ENCODE measurements at places on chromosomes 1 and 21. TPM values are rescaled to one million over a fixed set of nuclear protein-coding genes. Genes with fewer than 3 reads are reported as not detected.
A peak's percentile ranks its signal among the peaks of the same experiment; 100 is the strongest.

GRCh38 chr1:193694741-193695140 lies 508.3 kb upstream of the B3GALT2 start:
- DNase-seq: no peak

DNA sequence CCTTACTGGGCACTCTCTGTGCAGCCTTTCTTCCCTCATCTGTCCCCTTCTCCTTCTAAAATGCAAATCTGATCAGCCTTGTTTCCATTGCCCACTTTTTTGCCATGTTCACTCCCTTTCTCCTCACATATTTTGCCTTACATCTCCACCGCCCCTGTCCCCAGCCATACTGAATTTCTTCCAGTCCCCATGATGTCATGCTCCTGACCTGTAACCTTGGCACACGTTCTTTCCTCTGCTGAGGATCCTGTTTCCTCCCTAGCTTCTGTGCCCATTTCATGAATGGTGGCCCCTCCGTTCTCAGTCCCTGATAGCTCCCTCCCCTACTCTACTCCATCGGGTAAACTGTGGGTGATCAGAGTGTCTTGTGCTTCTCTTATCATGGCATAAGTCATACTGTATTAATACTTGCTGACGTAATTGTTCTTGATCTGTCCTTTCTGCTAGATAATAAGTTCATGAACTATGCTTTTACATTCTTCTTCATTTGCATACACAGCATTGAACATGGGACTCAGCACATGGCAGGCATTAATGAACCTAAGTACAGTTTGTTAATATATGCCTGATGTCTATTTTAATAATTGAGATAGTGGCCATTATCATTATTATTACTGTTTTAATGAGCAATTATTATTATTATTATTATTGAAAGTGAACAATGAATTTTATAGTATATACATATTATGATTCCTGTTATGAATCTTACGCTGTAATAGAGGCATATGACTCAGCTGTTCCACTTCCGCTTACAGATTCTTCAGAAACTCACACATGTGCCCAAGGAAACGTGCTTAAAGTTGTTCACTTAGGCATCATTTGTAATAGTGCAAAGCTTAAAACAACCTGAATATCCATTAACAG lies 28.5 kb downstream of the MAP3K21 start:
- peak; percentile 38 for DNase-seq

- DNase-seq: peak; percentile 31
These were observed 11.8 kb upstream of the STMN1 start for GRCh38 chr1:25917996-25918395.

DNA sequence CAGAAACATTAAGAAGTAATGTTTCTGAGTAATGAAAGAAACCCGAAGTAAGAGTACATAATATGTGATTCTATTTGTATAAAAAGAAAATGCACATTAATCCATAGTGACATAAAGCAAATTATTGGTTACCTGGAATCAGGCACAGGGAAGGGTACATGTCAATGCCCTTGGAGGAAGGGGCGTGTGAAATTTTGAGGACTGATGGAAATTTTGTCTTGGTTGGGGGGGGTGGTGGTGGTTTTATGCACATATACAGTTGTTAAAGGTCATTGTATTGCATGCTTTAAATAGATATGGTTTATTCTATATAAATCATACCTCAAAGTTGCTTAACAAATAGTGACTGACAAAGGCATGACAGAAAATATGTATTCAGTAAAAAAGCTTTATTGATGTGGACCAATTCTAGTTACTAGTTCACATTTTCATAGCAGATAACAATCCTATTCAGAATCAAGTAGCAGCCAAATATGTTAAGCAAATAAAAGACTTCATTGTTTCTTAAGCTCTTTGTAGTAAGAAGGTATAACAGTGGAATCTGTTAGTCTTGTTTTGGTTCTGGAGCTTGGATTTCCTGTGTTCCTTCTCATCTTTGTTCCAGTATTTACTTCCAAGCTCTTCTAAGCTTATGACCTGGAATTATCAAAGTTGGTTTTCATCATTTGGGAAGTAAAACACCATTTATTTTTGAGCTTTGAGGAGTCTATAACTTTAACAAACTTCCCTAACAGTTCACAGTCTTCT lies 15.1 kb downstream of the BACH1 start:
- no peak for DNase-seq

HTR6 gene
- total RNA-seq: not detected

FCER1G gene
- total RNA-seq: 1.3 TPM

GRCh38 chr1:183512450-183512849 lies 40.2 kb downstream of the SMG7 start:
- no peak for DNase-seq

CHI3L2 gene
- total RNA-seq: 8.5 TPM

DNA sequence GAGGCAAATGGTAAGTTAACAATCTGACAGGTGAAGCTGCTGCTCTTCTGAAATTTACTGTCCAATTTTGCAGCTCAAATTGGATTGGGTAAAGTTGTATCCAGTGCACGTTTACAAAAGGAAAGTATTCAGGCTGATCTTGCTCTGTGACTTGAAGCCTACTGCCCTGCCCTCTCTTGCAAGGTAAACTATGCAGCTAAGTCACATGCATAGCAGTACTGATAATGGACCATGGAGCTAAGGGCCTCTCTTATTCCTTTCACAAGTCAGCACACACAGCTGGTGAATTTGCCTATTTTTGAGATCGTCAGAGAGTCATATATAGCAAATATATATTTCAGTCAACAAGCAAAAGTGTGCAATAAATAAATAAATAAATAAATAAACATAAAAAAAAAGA lies 23.2 kb downstream of the XCL1 start:
- no peak for DNase-seq

TARDBP gene
- total RNA-seq: 174 TPM

DNA sequence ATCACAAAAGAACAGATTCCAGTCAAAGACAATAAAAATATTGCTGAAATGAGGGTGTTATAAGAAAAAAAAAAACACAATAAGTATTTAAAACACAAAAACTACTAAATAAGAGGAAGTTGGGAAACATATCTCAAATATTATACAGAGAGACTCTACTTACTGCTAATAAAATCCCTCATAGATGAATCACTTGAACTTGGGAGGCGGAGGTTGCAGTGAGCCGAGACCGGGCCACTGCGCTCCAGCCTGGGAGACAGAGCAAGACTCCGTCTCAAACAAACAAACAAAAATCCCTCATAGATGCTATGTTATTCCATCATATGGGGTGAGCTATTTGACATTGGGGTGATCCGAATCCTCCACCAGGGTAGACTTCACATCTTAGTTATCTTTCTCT lies 48.0 kb upstream of the ZNF281 start:
- no peak for DNase-seq

HAPLN2 gene
- total RNA-seq: not detected

GRCh38 chr1:177054542-177054941 lies 110.0 kb downstream of the ASTN1 start:
- no peak for DNase-seq

- no peak for DNase-seq
These were observed 2.9 kb upstream of the SYT2 start for GRCh38 chr1:202713110-202713509.

DNA sequence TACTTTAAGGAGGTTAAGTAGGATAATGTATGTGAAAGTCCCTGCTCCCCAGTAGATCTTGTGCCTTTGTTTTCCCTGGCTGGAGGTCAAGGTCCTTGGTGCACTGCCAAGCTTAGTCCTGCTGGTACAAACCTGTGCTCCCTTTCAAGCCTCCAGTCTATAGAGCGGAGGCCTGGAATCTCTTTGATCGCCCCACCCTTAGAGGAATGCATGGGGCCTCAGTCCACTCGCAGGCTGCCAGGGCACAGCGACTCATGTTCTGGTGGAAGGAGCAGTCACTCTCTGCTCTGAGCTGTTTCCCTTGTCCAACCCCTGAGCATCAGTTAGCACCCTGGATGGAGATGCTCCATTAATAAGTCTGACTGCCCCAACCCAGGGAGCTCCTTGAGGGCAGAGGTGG lies 121.8 kb downstream of the HMGB4 start:
- no peak for DNase-seq

DNA sequence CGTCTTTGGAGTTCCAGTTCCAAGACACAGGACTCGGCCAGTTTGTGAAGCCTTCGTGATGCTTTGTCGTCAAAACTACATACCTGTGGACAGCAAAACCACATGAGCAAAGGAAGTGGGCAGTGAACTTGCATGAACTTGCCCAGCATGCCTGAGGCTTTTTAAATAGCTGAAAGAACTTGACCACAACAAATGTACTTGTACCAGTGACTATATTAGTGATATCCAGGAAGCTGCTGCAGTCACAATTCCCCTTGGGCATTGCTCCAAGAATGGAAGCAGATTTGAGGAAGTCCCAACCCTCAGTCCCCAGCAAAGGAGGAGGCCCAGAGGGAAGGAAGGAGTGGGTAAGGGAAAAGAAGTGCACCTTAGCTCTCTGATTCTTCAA lies 2.6 kb downstream of the FUCA1 start:
- no peak for DNase-seq

DNA sequence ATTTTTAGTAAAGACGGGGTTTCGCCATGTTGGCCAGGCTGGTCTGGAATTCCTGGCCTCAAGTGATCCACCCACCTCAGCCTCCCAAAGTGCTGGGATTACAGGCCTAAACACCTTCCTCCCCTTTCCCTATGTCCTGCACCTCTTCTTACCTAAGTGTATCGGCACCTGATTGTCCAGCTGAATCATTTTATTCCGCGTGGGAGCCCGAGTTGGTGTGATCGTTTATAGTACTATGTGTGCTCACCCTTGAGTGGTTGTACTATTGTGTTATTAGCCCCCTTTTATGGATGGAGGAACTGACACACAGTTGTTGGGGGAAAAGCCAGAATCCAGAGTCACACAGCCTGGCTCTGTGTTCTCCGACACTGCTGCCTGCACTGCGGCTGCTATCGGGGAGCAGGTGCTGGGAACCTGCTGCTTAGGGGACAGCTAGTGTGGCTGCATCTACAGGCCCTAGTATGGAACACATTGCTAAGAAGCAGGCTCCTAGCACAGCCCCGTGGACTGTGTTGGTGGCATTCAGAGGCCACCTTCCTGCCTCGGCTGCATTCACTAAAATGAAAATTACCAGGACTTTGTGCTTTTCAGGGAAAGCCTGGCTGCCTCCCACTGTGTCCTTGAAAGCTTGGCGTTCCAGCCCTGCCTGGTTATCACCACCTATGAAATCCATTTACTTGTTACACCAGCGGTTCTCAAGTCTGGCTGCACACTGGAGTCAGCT lies 21.6 kb downstream of the ENO1 start:
- no peak for DNase-seq

MEX3A gene
- total RNA-seq: 0.05 TPM

- DNase-seq: no peak
These were observed 34.9 kb upstream of the GADD45A start for GRCh38 chr1:67650061-67650460.

Measured in activated CD4-positive, alpha-beta memory T cell treated with anti-CD3 and anti-CD28 coated beads, Interleukin-2, amount 10 ng/mL, durations not matched to agents 7 days and 5 days (primary cell).